Mammary epithelial cell (primary cell): ENCODE measurements at places on chromosomes 1 and 21. TPM values are rescaled to one million over a fixed set of nuclear protein-coding genes. Genes with fewer than 3 reads are reported as not detected.

DNA sequence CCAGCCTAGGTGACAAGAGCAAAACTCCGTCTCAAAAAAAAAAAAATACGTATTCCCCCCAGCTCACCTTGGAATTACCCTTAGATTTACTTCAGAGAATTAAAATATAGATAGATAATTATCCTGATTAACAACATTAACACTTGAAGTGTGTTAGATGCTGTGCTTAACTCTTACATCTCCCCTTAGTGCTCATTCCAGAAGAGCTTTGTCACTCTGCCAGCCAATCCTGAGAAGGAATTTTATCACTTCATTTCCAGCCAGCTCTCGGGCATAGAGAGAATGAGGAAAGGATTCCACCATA, 1.6 kb upstream of the SHC1 start:
- no peak for DNase-seq

DNA sequence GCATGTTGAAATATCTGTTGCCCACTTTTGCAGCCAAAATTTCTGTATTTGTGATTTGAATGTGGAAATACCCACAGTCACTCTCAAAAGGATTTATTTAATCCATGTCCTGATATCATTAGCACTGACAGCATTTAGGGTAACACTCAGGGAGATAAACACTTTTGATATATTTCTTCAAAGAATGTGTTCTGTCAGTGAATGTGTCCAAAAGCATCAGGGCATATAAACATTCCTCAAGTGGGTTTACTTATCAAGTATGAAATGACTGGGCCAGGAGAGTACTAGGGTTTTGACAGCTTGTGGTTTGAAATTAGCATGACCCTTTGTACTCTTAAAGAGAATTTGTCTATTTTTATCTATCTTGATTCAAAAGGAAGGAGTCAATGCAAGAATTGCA, 1302.1 kb upstream of the ADGRL2 start:
- no peak for DNase-seq

GRCh38 chr1:226643611-226644540, 95.2 kb downstream of the ITPKB start:
- no peak for DNase-seq

DNA sequence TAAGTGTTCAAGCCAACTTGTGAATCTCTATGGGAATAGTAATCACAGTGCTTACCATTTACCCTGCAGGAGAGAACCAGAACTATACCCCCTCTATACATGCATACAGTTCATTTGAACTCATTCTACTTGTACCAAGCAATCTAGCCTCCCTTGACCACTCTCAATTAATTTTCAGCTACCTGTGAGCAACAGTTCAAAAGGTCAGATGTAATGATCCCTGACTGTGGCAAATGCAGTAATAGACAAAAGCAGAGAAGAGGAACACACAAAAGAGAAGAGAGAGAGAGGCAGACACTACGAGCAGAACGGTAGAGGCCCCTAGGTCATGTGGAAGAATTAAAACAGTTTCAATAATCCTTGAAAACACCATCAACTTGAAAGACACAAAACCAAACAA, 52.8 kb downstream of the FMO4 start:
- DNase-seq = no peak

DNA sequence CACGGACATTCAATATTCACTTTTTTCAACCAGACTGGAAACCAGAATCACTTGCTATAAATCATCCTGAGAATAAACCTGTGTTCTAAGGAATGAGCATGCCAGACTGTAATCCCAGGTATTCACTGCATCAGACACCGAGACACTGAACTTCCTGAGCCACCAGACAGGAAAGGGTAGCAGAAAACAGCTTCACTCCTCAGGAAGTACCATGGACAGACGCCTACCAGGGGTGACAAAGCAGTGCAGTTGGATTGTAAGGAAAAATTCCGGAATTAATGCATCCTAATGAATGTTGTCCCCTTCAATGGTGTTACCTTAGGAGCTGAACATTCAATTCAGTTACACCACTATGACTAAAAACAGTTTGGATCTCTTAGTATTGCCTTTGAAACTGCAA, 156.1 kb downstream of the PIGK start:
- DNase-seq = no peak

DNA sequence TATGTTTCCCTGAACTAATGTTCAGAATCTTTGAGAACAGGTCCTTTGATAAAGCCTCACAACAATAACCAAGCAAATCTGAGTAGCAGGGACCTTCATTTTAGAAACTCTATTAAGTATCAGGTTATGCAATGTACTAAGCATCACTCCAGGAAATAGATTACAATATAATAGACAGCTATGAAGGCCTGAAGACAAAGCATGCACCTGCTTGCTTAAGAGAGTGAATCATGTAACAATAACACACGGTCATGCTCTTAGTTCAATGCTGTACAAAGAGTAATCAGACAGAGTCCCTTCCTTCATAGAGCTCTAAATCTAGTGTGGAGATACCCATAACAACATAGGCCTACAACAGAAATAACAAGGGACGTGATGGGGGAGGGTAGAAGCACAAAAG, 8.1 kb upstream of the CMPK1 start:
- peak; percentile 90 for DNase-seq

GRCh38 chr1:36784147-36784859, 250.0 kb downstream of the GRIK3 start:
- DNase-seq = no peak

- DNase-seq = no peak
Observed at GRCh38 chr1:40588586-40588985, 57.1 kb downstream of the ZNF684 start.

GRCh38 chr1:106646816-106647215, 409.7 kb upstream of the PRMT6 start:
- no peak for DNase-seq

DNA sequence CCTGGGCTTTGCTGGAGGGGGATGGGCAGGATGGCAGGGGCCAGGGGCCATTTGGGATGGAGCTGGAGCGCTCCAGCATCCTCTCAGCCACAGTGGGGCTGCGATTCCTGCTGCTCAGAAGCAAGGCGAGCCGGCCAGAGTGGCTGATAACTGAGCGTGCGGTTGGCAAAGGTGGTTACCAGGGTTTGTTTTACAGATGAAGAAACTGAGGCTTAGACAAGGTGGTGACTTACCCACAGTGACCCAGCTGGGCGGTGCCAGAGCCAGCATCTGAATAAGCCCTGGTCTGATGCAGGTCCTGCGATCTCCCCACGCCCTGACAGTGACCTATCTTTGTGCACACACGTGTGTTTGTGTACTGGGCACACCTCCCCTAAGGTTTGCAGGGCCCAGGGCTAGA, 5.9 kb upstream of the PRXL2B start:
- DNase-seq = no peak

MTFR1L gene
- polyA plus RNA-seq = 27.1 TPM

FMO4 gene
- 1.8 TPM for polyA plus RNA-seq
